Germinal center (tissue), 1 donor: ENCODE measurements at places on chromosomes 16 and 17.

DNA sequence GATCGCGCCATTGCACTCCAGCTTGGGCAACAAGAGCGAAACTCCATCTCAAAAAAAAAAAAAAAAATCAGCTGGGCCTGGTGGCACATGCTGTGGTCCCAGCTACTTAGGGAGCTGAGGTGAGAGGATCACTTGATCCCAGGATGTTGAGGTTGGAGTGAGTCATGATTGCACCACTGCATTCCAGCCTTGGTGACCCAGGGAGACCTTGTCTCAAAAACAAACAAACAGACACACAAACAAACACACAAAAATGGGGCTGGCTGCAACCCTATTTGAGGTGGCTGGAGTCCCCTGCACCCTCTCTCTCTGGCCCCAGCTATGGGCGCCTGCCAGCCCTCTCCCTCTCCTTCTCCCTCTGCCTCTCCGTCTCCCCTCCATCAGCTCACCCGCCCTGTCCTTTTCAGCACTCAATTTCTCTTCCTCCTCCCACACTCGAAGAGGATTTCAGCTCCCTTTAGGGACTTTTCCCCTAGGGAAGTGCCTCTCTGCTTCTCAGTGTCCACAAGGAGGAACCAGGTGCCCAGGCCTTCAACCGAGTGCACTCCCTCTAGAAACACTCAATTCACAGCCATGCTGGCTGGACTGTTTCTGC is 17.5 kb upstream of the TFAP4 start:
- DNase-seq = no peak

DNA sequence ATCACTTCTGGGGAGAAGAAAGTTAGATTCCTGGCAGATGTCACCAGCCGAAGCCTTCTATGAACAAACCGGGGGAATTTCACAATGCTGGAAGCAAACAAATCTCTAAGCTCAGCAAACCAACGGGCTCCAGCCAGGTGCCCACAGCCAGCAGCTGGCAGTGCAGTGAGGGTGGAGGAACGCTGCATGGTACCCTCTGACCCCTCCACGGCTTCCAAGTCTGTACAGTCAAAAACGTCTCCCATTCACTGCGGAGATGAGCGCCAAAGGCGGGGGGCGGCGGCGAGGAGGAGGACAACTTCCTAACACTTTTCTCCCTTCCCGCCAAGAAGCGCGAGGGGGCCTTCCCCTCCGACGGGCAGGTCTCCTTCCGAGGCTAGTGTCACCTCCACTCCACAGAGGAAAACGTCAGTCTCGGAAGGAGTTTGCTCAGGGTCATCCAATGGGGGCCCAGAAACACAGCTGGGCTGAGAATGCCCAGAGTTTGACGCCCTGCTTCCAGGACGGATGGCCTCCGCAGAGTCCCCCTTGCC is 924 bp downstream of the ZNF598 start:
- no peak for DNase-seq

GRCh38 chr17:36494674-36495073 is 8.2 kb downstream of the ZNHIT3 start:
- DNase-seq = no peak

DNA sequence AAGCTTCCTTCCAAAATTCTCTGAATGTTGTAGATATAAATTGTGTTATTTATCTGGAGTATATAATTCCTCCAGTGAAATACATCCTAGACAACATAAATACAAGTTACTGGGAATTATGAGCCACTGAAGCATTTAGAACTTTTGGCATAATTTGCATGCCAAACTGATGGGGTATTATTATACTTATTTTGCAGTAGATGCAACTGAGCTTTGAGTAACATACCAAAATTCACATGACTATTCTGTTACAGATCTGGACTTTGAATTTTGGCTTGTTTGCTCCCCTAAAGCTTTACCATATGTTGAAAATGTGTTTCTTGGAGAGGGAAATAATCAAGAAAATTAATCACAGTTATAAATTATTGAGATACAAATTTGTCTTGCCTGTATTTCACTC is 372.5 kb downstream of the CDH11 start:
- no peak for DNase-seq

- no peak for DNase-seq
Observed at GRCh38 chr17:74389084-74389753, 21.9 kb downstream of the GPR142 start.
